ENCODE measurements at places on chromosomes 5 and 9.

GRCh38 chr9:757246-757881, 84.1 kb upstream of the DMRT1 start:
- no peak for DNase-seq

DNA sequence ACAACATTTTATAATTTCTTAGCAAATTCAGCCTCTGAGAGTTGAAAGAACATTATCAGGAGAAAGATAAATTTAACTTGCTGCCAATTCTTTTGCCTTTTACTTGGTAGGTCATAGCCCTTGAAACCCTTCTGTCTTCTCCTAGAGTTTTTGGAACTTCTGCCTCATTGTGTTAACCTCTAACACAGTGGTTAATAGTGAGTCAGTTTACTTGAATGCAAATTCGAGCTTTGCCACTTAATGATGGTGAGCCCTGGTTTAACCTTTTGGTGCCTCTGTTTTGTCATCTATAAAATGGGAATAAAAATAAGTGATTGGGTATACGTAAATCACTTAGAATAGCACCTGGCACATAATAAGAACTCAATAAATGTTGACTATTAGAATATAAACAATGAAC, 1.8 kb upstream of the INIP start:
- DNase-seq = no peak

- DNase-seq = no peak
Observed at GRCh38 chr5:134507452-134507851, 18.0 kb upstream of the JADE2 start.

- DNase-seq = no peak
Observed at GRCh38 chr5:168059131-168059530, 232.3 kb upstream of the WWC1 start.

- no peak for DNase-seq
Observed at GRCh38 chr5:58153255-58153654, 306.6 kb downstream of the PLK2 start.

DNA sequence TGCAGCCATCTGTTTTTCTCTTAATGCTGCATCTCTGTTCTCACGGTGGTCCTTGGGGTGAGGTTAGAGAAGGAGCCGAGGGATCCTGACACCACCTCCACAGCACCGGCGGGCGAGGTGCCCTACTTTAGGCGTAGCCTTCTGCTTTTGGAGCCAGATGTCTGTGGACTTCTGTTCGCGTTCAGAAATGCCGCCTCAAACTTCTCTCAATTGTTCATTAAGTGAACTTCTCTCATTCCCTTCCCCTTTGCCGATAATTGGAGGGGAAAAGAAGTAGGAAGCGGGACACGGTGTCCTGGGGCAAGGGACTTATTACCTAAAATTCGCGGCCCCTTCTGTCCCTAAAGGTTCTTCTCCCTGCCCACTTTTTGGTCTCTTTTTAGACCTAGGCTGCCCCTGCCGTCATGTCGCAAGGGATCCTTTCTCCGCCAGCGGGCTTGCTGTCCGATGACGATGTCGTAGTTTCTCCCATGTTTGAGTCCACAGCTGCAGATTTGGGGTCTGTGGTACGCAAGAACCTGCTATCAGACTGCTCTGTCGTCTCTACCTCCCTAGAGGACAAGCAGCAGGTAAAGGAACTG, 455 bp downstream of the KIF20A start:
- no peak for DNase-seq

All from T-cell (primary cell).